ENCODE measurements at places on chromosomes 3 and 15.

- DNase-seq, result no peak
Measured at GRCh38 chr3:187520027-187520945, 149.9 kb downstream of the SST start.

DNA sequence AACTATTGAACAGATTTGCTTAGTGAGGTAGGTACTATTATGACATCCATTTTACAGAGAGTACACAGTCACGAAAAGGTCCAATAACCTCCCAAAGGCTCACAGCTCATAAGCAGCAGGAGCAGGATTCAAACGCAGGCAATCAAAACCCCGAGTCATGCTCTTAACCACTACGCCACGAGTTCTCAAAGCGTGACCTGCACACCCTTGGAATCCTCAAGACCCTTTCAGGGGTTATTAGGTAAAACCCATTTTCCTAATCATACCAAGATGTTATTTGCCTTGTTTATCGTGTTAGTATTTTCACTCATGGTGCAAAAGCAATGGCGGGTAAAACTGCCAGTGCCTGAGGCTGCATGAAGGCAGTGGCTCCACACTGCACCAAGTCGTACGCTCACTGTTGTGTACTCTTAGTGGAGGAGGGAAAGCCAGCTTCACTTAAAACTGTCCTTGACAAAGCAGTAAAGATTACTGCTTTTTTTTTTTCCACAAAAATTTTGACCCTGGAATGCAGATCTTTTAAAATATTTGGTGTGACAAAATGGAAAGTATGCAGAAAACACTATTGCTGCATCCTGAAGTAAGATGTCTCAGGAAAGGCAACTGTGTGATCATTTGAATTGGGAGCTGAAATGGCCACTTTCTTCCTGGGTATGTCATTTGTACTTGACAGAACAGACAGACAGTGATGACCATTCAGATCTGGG, 96.1 kb downstream of the IGF2BP2 start:
- DNase-seq, result no peak

DNA sequence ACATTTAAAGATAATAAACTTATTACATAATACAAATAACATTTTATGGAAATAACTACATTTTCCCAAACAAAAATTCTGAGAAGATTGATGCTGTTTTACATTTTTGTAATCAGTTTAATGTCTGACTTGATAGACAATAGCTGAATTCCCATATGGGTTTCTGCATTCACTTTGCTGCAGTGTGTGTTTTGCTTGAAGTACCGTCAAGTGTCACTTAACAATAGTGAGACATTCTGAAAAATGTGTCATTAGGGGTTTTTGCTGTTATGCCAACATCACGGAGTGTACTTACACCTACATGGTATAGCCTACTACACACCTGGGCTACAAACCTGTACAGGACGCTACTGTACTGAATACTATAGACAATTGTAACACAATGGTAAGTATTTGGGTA, 57.5 kb downstream of the USF3 start:
- DNase-seq, result no peak

DNA sequence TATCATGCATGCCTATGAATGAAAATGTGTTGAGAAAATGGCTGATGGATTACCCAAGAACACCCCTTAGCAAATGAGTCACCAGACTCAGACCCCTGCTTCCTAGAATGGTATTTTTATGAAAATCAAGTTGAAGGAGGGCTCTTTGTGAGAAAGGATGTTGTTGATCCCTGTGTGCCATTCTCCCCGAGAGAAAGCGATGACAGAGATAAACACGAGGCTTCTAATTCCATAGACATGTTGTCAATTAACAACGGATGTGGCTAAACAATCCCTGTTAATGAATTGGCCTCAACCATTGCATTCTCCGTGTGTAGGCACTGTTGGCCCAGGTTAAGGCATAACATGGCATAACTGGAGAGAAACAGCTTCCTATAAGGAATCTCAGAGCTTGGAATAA, 5.8 kb upstream of the OXTR start:
- DNase-seq, result no peak

DNA sequence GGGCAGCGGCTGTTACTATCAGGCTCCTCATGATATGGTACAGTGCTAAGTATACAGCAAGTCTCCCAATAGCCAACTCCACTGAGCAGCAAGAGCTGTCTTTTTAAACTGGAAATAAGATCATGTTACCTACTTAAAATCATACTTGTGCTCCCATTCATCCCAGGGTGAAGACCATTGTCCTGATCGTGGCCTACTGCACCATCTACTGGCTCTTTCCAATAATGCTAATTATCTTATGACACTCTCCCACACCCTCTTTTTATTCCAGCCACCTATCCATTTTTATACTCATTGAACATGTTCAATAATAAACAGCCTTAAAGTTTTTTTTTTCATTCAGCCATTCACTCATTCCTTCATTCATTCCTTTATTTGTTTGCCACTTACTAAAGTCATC, 117.7 kb downstream of the GBE1 start:
- DNase-seq, result no peak

DNA sequence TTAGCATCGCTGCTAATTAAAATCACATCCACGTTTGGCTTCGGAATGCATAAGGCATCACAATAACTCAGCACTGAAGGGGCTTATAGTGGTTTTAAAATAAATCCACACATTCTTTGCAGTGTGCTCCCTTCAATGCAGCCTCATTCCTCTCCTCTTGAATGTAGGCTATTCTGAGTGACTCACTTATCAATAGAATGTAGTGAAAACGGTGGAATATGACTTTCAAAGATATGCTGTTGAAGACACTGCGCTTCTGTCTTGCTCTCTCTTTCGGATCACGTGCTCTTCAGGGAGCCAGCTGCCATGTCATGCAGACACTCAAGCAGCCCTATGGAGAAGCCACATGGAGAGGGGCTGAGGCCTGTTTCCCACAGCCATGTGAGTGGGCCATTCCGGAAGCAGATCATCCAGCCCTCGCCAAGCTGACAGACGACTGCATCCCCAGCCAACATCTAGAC, 87.4 kb downstream of the CRYGS start:
- DNase-seq, result no peak

DNA sequence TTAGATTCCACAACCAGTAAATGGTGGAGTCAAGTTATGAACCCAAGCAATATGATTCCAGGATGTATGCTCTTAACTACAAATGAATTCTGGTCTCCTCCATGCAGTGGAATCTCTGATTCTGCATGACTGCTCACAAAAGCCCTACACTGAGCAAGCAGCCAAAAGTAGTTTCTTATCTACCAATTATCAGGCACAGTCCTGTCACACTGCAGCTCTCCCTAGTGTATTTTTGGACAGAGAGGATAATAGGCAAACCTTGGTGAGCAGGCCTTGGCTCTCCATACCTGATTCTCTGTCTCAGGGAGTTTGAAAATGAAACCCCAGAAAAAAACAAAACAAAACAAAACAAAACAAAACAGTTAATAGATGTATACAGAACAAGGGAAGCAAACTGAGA, 3.5 kb upstream of the SSR3 start:
- DNase-seq, result no peak

DNA sequence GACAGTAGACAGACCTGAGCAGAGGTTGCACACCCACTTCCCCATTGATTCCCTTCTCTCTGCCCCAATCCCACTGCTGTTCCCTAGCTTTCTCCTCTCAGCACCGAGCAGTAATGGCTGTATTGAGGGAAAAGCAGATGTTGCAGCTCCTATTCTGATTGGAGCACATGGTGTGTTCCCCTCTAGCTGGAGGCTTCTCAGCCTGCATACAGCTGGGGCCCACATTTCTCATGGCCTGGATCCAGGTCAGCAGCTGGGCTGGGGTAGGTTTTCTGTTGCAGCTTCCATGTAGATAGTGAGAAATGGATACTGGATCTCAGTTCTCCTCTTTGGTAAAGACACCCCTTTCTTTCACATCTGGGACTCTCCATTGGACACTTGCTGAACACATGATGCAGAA, 50.1 kb downstream of the RYR3 start:
- no peak for DNase-seq

DNA sequence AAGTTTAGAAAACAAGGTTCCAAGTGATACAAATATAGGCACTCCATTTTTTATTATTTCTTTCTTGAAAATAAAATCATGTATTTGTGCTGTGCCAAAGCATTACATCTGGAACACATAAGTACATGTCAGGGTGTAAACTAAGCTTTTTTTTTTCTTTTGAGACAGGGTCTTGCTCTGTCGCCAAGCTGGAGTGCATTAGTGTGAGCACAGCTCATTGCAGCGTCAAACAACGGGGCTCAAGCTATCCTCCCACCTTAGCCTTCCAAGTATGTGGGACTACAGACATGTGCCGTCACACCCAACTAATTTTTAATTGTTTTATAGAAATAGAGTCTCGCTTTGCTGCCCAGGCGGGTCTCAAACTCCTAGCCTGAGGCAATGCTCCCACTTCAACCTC, 9.0 kb downstream of the SPATA12 start:
- DNase-seq, result no peak

DNA sequence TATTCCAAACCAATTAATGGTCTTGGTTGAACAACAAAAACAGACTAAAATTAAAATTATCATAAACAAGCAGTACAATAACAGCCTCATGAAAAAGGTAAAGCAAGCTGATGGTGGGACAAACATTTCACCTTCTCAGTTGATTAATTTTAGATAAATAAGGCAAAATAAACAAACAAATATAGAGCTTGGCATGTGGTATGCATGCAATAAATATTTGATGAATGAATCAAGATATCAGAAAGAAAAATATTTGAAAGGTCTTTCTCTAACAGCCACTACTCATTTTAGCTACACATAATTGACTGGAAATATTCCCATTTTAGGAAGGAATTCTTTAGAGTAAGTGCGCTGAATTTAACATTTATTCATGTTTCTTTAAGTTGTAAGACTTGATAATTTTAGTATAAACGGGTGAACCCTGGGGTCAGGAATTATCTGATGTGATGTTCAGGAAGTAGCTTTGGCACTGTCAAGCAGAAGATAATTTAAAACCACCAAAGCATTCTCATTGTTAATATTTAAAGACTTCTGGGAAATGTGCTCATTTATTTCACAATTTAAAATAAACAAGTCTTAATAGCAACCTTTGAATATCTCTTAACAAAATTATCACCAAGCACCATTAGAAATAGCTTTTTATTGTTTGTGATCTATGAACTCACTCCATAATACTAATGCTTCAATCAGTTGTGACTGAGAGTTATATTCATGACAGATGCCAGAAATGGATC, 372.3 kb upstream of the TGFBR2 start:
- no peak for DNase-seq

GRCh38 chr3:38131621-38132369, 5.1 kb downstream of the ACAA1 start:
- DNase-seq, result no peak

GRCh38 chr3:162719684-162720341, 1223.2 kb downstream of the OTOL1 start:
- no peak for DNase-seq

DNA sequence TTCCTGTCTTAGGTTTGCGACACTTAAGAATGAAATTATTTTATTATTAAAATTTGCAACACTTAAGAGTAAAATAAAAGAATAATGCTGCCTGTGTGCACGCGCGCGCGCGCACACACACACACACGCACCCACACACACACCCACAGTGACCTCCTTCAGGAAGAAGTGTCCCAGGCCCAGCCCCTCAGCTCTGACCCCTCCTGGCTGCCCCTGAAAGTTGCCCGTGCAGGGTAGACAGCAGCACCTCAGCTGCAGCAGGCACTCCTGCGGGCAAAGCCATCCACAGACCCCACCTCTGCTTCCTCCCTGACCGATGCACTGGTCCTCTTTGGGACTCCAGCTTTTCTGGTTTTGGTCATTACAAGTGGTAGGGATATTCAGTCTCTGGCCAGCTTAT, 478.2 kb downstream of the NTRK3 start:
- DNase-seq, result no peak

GRCh38 chr15:90708516-90708915, 8.6 kb upstream of the BLM start:
- DNase-seq, result no peak

DNA sequence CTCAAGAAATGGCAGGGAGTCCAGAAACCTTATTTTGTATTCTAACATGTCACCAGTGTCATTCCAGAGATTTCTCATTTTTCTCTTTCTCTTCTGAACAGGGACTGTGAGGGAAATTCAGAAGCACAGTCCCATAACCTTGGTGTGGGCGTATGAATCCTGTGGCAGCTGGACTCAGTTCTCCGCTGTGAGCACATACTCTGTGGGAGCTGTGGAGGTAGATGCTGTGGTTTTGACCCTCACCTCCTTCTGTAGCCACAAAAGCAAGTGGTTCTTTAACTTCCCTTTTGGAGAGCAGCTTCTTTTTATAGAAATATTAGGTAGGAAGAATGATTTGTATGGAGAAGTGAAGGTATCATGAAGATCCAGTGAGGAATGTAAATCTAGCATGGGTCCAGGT, 13.4 kb downstream of the TMEM207 start:
- no peak for DNase-seq

- no peak for DNase-seq
Measured at GRCh38 chr15:38883987-38884386, 319.4 kb upstream of the RASGRP1 start.

All from NCI-H1417 treated with DMSO at 0.1 percent for 48 hours (cell line).